ENCODE measurements at places on chromosomes 11 and 22.

GRCh38 chr11:83709434-83709833 lies 423.3 kb upstream of the CCDC90B start:
- no peak for DNase-seq

GRCh38 chr11:75760710-75761493 lies 7.7 kb upstream of the DGAT2 start:
- DNase-seq = no peak

GRCh38 chr22:39097098-39098020 lies at the start of gene APOBEC3H:
Gene APOBEC3H (plus strand): TSS chr22:39097244. CDS start chr22:39100279, 3,035 bp downstream.
- DNase-seq = no peak

DNA sequence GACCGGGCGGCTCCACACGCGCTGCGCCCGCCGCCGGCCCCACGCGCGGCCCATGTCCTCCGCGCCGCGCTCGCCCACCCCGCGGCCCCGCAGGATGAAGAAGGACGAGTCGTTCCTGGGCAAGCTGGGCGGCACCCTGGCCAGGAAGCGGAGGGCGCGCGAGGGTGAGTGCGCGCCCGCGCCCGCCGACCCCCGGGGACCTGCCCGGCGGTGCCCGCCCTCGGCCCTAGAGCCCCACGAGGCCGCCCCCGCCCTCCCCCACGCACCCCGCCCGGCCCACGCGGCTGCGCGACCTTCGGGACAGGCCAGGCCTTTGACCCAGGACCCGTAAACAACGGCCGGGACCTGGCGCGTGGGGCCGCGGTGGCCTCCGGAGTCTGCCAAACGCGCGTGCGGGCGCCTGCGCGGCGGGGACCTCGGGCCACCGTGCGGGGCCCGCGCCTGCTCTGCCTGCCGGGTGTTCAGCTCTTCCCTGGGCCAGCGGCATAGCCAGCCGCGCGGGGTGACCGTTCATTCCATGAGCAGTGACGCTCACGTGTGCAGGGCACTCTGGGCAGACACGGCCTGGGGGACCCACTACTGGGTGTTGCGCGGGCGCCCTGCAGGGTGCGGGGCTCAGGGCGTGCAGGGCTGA lies at the start of gene PARVB:
Gene PARVB (plus strand): TSS at position 15 of the 634 bp plus-strand sequence. CDS start 38 bp downstream, at position 53.
- no peak for DNase-seq

- no peak for DNase-seq
Observed at GRCh38 chr11:122933416-122933815, 48.2 kb downstream of the BSX start.

- DNase-seq = no peak
Observed at GRCh38 chr11:132777067-132777975, 755.0 kb downstream of the OPCML start.

- DNase-seq = no peak
Observed at GRCh38 chr11:130215531-130216220, 56.1 kb downstream of the ST14 start.

DNA sequence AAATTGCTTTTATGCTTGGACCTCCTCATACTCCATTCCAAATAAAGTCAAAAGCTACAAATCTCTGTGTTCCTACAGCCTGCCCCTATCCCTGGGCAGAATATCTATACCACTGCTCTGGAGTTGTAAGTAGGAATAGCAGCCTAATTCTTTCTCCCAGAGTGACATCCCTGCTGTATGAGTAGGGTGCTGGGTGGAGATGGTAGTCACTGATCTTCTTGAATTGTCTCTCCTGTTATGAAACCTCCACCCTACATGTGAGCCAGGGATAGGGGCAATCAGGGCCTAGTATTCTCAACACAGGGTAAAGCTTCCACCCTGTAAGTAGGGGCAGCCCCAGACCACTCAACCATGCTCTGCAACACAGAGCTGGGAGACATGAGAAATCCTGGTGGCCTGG lies 19.8 kb downstream of the GALNT18 start:
- no peak for DNase-seq

DNA sequence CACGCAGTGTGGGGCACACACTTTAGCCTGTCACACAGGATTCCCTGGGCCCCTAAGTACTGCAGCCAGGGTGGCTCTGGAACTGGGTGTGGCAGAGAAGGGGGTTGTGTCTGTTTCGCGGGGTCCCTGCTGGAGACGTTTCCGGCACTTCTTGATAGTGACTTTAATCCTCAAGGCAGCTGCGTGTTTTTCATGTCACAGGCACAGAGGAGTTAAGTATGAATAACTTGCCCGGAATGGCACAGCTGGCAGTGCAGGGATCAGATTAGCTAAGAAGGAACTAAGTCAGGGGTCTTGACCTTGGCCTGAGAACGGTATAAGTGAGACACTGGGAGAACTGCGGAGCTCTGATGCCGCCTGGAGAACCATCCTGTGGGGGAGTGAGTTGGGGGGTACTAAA lies 7.5 kb upstream of the KRTAP5-7 start:
- no peak for DNase-seq

GRCh38 chr11:112806876-112807275 lies 154.3 kb upstream of the NCAM1 start:
- DNase-seq = no peak

- DNase-seq = no peak
Observed at GRCh38 chr11:116697011-116697410, 75.8 kb downstream of the BUD13 start.

- DNase-seq = no peak
Observed at GRCh38 chr11:48047616-48048015, 67.3 kb downstream of the PTPRJ start.

DNA sequence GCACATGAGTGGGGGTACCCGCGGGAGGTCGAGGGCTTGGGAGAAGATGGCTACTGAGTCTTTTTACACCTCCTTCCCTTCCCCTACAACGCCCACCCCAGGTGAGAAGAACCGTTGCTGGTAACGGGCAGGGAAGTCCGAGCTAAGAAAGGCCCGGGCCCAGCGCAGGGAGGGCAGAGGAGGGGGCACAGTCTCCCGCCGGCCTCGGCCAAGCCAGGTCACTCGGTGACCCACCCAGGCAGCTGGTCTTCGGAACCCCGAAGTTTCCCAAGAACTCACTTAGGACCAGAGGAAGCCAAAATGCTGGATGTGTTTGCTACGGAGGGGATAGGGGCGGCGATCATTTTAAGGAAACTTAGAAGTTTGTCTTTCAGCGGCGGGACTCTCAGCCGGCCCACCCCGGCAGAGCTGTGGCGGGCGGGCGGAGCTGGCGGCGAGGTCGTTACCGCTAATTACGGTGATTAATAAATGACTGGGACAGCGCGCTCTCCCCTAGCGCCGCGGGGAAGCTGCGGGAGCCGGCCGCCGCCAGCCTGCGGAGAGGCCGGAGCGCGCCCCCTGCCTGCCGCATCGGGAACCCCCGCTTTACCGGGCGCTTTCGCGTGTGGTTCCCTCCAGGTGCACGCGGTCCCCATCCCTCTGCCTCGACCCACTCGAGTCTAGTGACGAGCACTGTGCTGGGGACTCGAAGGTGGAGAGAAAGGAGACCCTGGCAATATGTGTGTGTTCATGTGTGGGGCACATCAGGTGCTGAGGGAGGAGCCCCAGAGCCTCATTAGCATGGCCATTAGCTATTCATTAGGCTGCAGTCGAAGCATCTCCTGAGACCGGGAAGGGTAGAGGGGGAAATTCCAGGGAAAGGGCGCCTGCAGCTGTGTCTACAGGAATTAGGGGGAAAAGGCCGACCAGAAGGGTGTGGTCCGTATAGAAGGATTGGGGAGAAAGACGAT lies 945 bp downstream of the ROBO3 start:
- no peak for DNase-seq

- no peak for DNase-seq
Observed at GRCh38 chr11:95344932-95345642, 114.1 kb upstream of the SESN3 start.

- no peak for DNase-seq
Observed at GRCh38 chr22:38881997-38882879, 10.2 kb upstream of the CBX6 start.

DNA sequence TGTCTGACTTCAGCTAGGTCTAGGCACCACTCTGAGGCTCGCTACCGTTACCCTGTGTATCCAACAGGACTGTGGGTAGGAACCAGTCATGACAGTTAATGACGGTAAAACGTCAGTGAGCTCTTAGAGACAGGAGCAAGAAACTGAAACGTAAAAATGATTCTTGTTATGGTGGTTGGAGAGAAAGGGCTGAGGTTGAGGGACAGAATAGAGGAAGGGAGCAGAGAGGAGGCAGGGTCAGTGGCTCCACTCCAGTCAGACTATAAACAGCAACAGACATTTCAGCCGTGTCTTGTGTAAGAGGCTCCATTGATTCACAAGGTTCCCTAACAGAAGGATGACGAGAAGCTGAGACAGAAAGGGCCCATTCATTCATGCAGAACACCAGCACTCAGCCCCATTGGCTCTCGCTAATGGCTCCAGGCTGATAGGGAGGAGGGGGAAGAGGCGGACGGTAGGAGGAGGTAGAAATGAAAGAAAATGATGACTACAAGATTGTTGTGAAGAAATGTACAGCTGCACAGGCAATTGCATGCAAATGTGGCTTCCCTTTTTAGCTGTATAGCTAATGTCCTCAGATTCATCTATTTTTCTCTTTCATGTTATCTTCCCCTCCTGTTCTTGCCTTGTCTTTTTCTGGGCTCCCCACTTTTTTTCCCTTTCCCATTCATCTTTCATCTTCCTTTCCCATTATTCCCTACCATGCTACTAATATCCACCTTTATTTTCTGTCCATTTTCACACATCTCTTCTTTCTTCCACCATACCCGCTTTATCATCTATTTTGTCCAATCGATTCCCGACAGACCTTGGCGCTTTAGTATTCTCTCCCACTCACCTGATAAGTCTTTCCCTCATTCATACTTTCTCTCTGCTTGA lies 34.3 kb downstream of the ETS1 start:
- DNase-seq = no peak

DNA sequence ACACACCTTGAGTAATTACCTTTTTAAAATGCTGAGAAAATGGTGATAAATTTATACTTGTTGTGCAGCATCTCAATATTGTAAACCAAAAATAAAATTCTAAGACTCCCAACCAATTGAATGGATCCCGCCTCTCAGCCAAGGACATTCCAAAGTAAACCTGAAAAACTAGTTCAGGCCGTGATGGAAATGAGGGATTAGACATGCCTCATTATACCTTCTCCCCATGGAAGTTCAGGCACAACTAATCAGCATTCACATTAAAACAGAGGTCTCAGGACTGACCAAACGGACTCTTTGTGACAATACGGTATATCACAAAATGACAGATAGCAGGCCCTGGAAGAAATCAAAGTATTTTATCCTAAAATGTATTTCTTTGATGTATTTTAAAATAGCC lies 907.4 kb upstream of the RAG2 start:
- DNase-seq = no peak

DNA sequence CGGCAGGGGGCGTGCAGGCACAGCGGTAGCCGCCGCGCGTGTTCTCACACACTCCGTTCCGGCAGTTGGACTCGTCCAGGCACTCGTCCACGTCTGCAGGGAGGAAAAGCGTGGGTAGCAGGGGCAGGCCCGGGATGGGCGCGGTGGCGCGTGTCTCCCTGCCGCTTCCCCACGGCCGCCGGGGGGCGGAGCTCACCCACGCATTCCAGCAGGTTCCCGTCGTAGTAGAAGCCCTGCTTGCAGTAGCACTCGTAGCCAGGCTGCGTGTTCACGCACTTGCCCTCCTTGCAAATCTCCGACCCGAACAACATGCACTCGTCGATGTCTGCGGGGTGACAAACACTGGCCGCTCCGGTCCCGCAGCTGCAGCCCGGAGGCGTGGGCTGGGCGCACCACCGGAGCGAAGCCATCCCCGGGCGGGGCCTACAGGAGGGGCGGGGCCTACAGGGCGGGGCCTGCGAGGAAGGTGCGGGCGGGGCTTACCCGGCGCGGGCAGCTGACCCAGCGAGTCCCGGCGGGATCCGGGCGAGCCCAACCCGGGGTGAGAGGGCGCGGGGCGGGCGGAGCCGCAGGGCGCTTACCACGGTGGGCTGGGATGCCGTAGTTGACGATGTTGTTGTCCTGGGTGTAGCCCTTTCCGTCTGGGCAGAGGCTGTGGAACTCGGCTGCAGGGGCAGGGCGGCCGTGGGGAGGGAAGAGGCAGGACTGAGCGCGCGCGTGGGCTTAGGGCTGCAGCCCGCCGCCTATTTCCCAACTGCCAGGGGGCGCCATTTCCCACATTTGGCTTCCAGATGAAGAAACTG lies 15.6 kb downstream of the SCYL1 start:
- peak; percentile 78 for DNase-seq

DNA sequence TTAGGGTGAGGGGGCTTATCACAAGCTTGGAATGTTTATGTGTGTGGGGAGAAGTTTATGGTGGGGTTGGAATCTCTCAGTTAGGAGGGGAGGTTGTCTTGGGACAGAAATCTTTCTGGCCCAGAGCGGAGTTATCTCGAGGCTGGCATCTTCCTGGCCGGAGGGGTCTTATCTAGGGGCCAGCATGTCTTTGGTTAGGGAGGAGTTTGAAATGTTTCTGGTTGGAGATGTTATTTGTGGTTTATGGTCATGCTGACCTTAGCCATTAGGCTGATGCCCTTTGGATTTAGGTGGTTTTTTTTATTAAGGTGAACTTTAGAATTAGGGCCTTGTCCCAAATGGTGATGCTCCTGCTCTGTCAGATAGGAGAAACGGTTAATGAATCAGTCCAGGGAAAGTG lies 7.9 kb upstream of the RBMXL2 start:
- no peak for DNase-seq

GRCh38 chr11:44764583-44764982 lies 37.8 kb downstream of the TSPAN18 start:
- DNase-seq = no peak

DNA sequence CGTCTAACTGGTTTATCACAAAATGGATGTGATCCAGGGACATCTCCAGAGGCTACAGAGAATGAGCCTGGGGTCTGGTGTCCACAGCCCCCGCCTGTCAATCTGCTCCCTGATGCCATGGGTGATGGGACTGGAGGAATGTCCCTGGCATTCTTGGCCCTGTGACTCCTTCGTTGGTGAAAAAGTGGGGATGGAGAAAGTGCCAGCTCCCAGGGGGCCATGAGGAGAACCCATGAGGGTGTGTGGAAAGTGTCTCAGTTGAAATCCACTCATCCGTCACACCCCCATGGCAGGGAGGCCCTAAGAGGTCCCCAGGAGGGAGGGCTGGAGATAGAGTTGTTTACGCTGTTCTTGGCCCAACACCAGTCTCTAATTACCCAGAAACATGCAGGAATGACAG lies 322.0 kb downstream of the CTTN start:
- no peak for DNase-seq

- DNase-seq = no peak
Observed at GRCh38 chr11:30725645-30726195, 139.6 kb upstream of the MPPED2 start.

GRCh38 chr11:20609727-20610707 lies 10.6 kb downstream of the SLC6A5 start:
- peak; percentile 82 for DNase-seq

DNA sequence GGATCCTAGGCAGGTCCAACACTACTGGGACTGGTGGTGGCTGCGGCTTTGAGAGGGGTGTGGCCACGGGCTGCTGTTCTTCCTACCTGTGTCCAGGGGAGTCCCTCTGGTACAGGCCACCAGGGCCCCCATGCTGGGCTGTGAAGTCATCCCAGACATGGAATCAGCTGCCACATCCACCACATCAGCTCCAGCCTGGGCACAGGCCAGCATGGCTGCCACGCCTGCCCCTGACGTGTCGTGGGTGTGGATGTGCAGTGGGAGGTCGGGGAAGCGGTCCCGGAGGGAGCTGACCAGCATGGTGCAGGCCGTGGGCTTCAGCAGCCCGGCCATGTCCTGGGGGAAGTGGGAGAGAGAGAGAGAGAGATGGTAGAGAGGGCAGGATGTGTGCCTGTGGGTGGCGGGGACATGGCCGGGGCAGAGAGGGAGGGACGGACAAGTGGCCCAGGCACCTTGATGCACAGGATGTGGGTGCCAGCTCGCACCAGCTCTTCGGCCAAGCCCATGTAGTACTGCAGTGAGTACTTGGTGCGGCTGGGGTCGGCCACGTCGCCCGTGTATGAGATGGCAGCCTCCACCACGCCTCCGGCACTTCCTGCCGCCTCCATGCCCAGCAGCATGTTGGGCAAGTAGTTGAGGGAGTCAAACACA lies 6.2 kb upstream of the LRFN4 start:
- DNase-seq = no peak
